NCI-H446 (cell line): ENCODE measurements at places on chromosomes 7 and 10.

DNA sequence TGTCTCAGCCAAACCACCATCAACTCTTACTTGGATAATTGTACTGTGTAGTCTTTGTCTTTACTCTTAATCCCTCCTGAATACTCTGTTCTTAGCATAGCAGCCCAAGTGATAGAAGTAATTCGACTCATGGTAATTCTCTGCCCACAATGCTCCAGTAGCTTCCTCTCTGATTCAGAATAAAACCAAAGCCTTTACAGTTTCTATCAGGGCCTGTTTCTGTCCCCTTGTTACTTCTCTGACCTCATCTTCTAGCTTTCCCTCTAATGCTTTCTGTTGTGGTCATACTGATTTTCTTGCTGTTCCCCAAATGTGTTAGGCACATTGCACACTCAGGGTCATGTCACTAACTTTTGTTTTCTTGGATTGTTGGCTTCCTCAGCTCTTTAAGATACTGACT lies 8.0 kb downstream of the ZNF518A start:
- no peak for DNase-seq

DNA sequence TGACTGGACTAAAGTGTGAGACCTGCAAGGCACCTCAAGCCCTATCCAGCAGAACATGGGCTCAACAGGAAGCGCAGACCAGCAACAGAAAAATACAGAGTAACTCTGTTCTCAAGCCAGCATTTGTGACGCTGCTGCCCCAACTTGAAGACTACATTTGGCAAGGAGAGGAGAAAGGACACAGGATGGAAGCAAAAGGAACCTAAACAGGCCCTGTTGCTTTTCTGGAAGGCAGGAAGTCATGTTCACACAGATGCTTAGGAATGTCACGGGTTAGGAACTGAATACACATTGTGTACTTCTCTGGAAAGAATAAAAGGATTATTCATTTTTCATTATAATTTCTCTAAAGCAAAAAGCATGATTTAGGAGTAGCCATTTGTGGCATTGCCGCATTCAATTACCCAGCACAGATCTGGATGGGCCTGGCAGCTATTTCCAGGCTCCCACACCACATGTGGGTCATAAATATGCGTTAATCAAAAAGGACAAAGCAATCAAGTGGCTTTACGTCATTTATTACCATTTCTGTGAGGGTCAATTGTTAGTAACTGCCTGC lies 19.8 kb upstream of the TOMM7 start:
- peak; percentile 32 for DNase-seq

DNA sequence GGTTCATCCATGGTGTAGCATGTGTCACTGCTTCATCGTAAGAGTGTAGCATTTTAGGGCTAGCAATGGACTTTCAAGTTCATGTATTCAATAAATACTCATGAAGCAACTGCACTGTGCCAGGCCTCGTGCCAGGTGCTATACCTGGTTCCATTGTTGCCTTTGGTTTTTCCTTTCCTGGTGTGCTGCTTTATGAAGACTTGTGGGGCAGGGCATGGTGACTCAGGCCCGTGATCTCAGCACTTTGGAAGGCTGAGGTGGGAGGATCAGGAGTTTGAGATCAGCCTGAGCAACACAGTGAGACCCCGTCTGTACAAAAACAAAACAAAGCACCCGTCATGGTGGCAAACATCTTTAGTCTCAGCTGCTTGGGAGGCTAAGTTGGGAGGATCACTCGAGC lies 2.2 kb upstream of the CPA4 start:
- DNase-seq: no peak

GRCh38 chr7:42338231-42338915 lies 101.4 kb upstream of the GLI3 start:
- no peak for DNase-seq

- DNase-seq: peak; percentile 53
Observed at GRCh38 chr10:51063659-51064535, 10.4 kb upstream of the PRKG1 start.

GRCh38 chr7:16916105-16916639 lies 34.4 kb upstream of the AGR3 start:
- no peak for DNase-seq

DNA sequence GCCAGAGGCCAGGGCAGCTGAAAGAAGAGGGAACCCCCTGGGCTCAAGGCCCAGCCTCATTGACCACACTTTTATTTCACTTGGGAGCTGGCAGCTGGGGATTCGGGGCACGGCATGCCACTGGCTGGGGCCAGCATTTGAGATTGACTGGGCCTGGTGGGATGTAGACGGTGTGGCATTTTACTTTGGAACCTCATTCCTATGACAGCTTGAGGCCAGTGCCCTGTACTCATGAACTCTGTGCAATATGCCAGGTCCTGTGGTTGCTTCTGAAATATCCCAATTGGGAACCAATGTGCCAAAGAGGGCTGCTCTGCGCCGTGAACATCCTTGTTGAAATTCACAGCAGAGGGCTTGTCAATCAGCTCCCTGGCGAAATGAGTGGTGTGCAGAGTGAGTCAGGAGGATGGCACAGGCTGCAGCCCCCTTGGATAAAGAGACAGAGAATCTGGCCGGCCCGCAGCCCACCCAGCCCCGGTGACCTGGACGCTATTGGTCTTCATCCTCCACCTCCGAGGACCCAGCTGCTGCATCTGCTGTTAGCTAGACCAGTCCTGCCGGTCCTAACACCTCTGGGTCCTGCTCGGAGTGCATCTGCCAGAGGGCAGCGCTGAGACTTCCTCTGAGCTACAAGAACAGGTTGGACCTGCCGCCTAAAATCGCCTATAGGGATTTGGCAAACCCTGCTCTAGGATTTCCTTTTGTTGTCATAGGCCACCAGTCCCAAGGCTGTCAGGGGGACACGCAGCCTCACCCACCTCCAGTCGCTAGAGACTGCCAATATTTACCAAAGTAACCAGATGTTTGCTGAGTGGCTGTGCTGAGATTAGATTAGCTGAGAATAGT lies 58.0 kb downstream of the PRKAG2 start:
- no peak for DNase-seq
